Activated CD8-positive, alpha-beta T cell treated with anti-CD3 and anti-CD28 coated beads, Interleukin-2, amount 10 ng/mL, durations not matched to agents 7 days and 5 days (primary cell): ENCODE measurements at places on chromosomes 2 and 18. TPM values are rescaled to one million over a fixed set of nuclear protein-coding genes. Genes with fewer than 3 reads are reported as not detected.

DNA sequence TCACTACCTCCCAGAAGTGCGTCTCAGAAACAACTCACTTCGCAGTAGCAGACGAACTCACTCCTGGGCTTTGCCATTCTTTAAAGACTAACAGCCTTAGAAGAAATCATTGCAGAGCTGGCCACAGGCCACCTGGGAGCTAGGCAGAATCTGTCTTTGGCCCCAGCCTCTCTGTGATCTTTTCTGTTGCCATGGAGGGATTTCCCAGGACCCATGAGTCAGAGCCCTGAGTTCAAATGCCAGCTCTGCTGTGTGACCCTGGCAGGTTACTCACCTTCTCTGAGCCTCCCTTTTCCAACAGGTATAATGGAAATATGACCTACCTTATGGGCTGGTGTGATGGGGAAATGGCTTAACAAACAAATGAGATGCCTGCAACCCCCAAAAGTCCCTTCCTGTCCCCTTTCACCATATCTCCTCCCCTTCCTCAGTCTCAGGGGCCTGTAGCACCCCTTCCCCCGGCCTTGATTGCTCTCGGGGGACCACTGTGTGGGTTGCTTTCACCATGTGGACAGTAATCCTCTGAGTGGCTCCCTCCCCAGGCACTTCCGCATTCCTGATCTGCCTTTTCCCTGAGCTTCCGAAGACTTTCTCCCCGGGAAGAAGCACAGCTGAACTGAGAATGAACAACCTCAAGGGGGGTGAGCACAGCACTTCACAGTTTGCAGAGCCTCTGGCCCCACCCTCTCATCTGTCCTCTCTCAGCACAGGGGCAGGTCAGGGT lies 34.0 kb upstream of the SLC66A3 start:
- H3K27ac ChIP-seq = no peak overlapping the region
- peaks cover 4% of the 10 kb centered on the region for H3K27me3 ChIP-seq
- H3K36me3 ChIP-seq = no peaks in the 10 kb centered on the region
- H3K4me3 ChIP-seq = no peak overlapping the region
- no peaks in the 10 kb centered on the region for H3K4me1 ChIP-seq

Gene SKA1
- 46.3 TPM for total RNA-seq

GRCh38 chr2:72037261-72037666 lies 110.4 kb downstream of the CYP26B1 start:
- no peak overlapping the region for H3K4me3 ChIP-seq
- H3K27me3 ChIP-seq = no peaks in the 10 kb centered on the region
- no peaks in the 10 kb centered on the region for H3K36me3 ChIP-seq
- H3K27ac ChIP-seq = no peak overlapping the region
- no peak for DNase-seq

DNA sequence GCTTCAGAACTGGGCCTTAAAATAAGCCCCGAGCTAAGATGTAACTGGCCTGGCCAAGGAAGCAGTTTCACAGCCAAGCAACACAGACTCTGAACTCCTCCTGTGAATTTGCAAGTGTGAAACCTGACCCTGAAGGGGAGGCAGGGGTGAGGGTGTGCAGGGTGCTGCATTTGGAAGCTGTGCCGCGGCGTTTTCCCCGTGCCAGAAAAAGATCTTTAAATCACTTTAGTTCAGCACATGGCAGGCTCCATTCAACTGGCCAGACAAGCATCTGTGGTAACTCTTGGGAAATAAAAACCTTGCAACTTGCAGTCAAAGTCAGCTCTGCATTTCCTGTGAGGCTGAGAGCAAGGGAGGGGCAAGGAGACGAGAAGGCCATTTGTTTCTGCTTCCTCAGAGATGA lies 209.3 kb upstream of the SOX11 start:
- H3K27me3 ChIP-seq = no peaks in the 10 kb centered on the region
- H3K36me3 ChIP-seq = no peaks in the 10 kb centered on the region
- H3K4me3 ChIP-seq = no peak overlapping the region
- H3K27ac ChIP-seq = no peak overlapping the region
- DNase-seq = no peak
- no peaks in the 10 kb centered on the region for H3K4me1 ChIP-seq

- H3K36me3 ChIP-seq = no peaks in the 10 kb centered on the region
- DNase-seq = no peak
- H3K27me3 ChIP-seq = no peaks in the 10 kb centered on the region
- no peak overlapping the region for H3K4me3 ChIP-seq
Observed at GRCh38 chr2:158094487-158095092, 7.1 kb upstream of the UPP2 start.

DNA sequence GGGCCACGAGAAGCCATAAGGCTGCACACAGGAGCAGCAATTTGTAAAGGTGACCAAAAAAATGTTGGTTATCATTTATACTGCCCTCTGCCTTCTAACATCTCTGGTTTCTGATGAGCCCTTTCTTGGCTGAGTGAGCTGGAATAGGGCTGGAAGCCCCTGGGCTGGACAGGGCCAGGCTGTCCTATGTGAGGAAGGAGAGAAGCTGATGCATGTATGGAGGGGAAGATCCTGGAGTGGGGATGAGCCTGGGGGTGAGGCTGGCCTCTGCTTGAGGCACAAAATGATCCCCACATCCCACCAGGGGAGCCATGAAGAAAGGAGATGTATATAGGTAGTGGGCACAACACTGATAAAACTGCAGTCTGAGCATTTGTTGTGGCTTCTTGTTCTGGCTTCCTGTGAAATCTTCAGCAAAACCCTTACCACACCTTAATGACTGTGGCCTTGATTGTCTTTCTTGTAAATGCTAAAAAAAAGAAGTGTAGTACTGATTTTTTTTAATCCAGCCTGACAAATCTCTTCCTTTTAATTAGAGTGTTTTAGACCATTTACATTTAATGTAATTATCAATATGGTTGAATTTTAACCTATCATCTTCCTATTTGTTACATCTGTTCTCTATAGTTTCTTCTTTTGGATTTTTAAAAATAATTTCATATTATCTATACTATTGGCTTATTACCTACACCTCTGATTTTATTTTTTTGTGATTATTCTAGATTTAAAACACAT lies 5.6 kb downstream of the SNED1 start:
- H3K27me3 ChIP-seq = peaks cover 20% of the 10 kb centered on the region
- H3K4me3 ChIP-seq = no peak overlapping the region
- no peaks in the 10 kb centered on the region for H3K36me3 ChIP-seq
- H3K27ac ChIP-seq = no peak overlapping the region
- DNase-seq = peak; percentile 13

Gene CNGA3
- total RNA-seq = not detected

Gene BMP10
- total RNA-seq = not detected

Gene SALL3
- total RNA-seq = not detected

DNA sequence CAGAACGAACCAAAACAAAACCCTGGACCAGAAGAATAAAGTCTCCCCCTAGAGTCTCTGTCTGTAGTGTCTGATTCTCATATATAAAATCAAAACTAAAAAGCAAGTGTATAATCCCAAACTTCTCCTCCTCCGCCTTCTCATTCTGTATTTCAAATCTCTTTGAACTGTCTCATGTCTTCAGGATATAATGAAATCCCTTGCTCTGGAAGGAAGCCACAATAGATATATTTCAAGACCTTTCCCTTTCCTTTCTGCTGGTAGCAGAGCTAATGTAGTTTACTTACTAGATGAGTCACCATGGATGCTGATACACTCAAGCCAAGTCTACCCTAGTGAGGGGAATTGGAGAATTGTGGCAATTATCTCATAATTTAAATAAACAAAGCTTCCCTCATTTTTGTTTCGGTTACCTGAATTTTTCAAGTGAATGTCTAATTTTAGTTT lies 33.5 kb upstream of the CCDC93 start:
- no peak for DNase-seq
- no peaks in the 10 kb centered on the region for H3K36me3 ChIP-seq
- H3K4me3 ChIP-seq = no peak overlapping the region
- peaks cover 44% of the 10 kb centered on the region for H3K27me3 ChIP-seq

GRCh38 chr18:79944746-79945117 lies 6.7 kb downstream of the SLC66A2 start:
- H3K27ac ChIP-seq = peak overlapping the region; percentile 71
- no peak for DNase-seq
- peaks cover 15% of the 10 kb centered on the region for H3K36me3 ChIP-seq

Gene PTRHD1
- total RNA-seq = 28.9 TPM

GRCh38 chr2:200356857-200357384 lies 50.4 kb downstream of the SPATS2L start:
- no peaks in the 10 kb centered on the region for H3K27me3 ChIP-seq
- no peak overlapping the region for H3K27ac ChIP-seq
- DNase-seq = no peak
- no peaks in the 10 kb centered on the region for H3K4me1 ChIP-seq

- H3K27ac ChIP-seq = no peak overlapping the region
- H3K36me3 ChIP-seq = no peaks in the 10 kb centered on the region
- H3K4me1 ChIP-seq = peaks cover 8% of the 10 kb centered on the region
- no peak for DNase-seq
- H3K27me3 ChIP-seq = peaks cover 9% of the 10 kb centered on the region
- no peak overlapping the region for H3K4me3 ChIP-seq
Observed at GRCh38 chr18:8812631-8813030, 107.3 kb downstream of the MTCL1 start.

GRCh38 chr18:48300463-48300961 lies 108.7 kb downstream of the ZBTB7C start:
- H3K36me3 ChIP-seq = no peaks in the 10 kb centered on the region
- H3K27ac ChIP-seq = peak overlapping the region; percentile 74
- no peaks in the 10 kb centered on the region for H3K27me3 ChIP-seq
- H3K4me3 ChIP-seq = no peak overlapping the region
- DNase-seq = peak; percentile 39

DNA sequence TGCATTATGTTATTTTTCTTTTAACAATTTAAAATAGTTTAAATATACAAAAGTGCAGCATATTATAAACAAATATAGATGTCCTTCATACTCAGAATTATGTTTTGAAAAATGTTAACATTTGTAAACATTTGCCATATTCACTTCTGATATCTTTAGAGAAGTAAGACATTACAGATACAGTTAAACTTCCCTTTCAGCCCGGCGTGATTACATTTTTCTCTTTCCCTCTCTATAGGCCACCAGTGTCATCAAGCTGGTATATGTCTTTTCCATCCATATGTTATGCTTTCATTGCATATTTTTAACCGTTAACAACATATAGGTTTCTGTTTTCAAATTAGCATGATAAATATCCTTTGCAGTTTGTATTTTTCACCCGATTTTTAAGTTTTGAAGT lies 27.1 kb downstream of the TTC39C start:
- H3K27me3 ChIP-seq = no peaks in the 10 kb centered on the region
- H3K27ac ChIP-seq = no peak overlapping the region
- H3K36me3 ChIP-seq = peaks cover 36% of the 10 kb centered on the region
- H3K4me3 ChIP-seq = no peak overlapping the region
- no peak for DNase-seq

Gene PLEKHH2
- total RNA-seq = 0.32 TPM

DNA sequence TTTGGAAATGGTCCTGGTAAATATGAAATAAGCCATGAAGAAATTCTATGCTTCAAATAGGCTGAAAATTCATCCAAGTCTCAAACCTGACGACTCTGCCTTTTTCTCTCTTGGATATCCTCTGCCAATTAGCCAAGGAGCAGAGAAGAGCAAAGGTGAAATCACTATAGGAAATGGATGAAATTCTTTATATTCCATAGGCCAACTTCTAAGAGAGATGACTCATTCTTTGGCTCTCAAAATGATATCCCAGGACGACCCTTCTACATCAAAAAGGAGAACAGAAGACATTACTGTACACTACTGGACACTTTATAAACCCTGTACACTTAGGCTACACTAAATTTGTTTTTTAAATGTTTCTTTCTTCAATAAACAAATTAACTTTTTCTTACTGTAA lies 22.7 kb downstream of the PDE1A start:
- DNase-seq = no peak
- no peak overlapping the region for H3K27ac ChIP-seq
- H3K27me3 ChIP-seq = no peaks in the 10 kb centered on the region
- no peak overlapping the region for H3K4me3 ChIP-seq
- H3K4me1 ChIP-seq = no peaks in the 10 kb centered on the region
- H3K36me3 ChIP-seq = no peaks in the 10 kb centered on the region

- DNase-seq = no peak
- peaks cover 24% of the 10 kb centered on the region for H3K27me3 ChIP-seq
- no peaks in the 10 kb centered on the region for H3K36me3 ChIP-seq
- H3K4me3 ChIP-seq = no peak overlapping the region
Observed at GRCh38 chr2:23350041-23350791, 34.8 kb upstream of the KLHL29 start.

Gene USP34
- total RNA-seq = 80.4 TPM

DNA sequence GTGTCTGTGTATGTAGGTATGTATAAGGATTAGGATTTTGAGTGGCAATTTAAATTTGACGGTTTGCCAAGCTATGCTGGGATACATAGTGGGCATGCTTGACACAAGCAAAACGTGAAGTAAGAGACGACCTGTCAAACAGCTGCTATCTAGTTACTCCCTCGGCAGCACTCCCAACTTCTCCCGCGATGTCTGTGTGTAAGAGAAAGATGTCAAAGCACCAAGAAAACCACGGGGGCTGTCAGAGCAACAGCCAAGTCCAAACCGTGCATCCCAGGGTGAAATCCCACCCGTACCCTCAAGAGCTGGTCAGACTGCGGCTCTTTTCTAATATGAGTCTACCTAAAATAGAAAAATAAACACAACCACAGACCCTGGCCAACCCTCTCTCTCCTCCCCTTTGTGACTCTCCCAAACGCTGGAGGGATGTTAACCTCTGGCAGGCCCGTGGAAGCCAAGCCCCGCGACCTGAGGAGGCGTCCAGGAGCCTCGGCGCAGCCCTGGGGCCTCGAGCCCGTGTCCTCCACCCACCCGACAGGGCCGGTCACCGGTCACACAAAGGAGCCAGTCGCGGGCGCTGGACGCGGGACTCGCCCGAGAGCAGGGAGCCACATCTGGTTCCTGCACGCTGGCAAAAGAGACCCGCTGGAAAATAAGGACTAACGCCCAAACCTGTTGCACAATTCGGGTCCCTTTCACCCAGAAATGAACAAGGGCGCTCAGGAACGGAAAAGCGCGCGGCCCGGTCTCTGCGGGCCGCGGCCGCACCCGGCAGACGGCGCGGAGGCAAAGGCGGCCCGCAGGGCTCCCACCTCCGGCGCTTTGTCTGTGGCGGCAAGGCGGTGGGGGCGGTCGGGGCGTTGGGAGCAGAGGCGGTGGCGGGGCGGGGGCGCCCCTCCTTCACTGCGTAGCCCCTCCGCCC lies 925 bp downstream of the SESTD1 start:
- H3K4me3 ChIP-seq = peak overlapping the region; percentile 82
- peaks cover 30% of the 10 kb centered on the region for H3K27me3 ChIP-seq
- H3K4me1 ChIP-seq = peaks cover 16% of the 10 kb centered on the region
- no peaks in the 10 kb centered on the region for H3K36me3 ChIP-seq
